Choroid plexus epithelial cell (primary cell): ENCODE measurements at places on chromosomes 5 and 9.

DNA sequence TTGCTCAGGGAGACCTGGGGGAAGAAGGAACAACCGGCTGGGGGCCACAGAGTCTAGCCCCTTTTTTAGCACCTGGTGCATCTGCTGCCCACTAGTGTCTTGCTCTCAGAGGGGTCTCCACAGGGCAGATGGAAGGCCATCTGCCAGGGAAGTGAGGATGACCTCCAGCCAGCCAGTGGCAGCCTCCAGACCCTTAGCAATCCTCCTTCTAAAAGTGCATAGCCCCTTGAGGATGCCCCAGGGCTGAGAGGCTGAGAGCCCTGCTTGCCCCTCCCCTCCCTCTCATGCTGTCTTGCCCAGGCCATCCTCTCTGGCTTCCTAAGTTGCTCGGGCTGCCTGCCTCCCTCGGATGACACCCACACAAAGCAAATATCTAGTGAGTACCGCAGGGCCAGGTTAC lies 81.5 kb upstream of the PANK3 start:
- DNase-seq, result no peak

DNA sequence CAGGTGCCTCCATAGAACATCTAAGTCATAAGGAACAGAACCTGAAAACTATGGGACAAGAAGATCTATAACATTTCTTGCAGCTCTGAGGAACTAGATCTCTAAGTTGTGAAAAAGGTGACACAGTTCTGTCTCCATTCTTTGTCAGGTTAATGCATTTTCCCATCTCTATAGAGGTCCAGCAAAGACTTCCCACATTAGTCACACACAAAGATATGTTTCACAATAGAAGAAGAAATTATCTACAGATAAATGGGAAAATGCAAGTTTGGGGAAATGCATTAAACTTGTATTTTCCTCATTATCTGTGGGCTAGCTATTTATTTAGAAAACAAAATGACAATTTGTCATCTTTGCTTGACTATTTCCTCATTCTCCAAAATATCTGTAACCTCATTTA lies 458.6 kb upstream of the PAPPA start:
- DNase-seq, result peak; percentile 32

DNA sequence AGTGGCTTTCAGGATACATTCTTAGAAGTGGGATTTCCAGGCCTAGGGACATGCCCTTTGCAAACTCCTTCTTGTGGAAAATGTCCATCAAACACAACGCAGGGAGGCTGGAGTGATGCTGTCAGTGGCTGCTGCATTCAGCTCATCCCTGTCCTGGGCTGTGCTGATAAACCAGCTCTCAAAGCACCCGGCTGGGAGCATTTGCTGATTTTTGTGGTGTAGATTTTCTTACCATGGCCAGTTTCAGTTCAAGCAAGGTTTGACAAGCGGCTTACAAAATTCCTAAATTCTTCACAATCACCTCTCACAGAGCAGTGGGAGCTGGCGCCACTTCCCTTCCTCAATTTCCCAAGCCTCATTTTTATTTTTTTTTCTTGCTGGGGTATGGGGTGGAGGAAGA lies 28.2 kb downstream of the FAM163B start:
- no peak for DNase-seq

- no peak for DNase-seq
These were observed 16.6 kb upstream of the CARD19 start for GRCh38 chr9:93079371-93079770.

- no peak for DNase-seq
These were observed 64.8 kb downstream of the HMCN2 start for GRCh38 chr9:130330202-130330862.

DNA sequence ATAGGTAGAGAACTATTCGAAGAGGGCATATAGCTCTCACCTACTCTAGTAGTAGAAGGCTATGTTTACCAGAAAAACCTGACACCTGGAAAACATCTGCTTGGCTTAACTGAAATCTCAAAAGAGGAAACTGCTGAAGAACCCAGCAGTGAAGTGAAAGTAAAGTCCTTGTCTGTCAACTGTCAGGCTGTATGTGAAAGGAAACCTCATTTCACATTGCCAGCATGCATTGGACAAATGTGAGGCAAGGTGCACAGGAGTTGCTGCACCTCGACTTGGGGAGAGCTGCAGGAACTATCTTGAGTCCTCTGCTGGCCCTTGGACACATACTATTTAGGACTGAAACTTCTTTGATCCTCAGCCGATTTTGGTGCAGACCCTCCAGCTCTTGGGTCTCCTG lies 53.3 kb downstream of the NREP start:
- DNase-seq, result no peak

DNA sequence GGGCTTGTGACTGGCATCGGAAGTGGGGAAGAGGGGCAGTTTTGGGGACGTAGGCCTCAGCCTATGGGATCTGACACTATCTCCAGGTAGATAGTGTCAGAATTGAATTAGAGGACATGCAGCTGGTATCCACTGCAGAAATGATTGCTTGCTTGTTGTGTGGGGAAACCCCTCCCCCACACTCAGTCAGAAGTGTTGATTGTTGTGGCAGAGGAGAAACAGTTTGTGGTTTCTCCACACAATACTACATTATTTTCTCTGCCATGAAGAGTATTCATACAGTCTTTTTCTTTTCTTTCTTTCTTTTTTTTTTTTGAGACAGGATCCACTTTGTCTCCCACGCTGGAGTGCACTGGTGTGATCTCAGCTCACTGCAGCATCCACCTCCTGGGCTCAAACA lies 113.9 kb downstream of the ARRDC3 start:
- DNase-seq, result no peak

- DNase-seq, result no peak
These were observed 6.2 kb upstream of the TPM2 start for GRCh38 chr9:35695943-35696401.
